AG09319 (cell line): ENCODE measurements at places on chromosomes 1 and 21.

DNA sequence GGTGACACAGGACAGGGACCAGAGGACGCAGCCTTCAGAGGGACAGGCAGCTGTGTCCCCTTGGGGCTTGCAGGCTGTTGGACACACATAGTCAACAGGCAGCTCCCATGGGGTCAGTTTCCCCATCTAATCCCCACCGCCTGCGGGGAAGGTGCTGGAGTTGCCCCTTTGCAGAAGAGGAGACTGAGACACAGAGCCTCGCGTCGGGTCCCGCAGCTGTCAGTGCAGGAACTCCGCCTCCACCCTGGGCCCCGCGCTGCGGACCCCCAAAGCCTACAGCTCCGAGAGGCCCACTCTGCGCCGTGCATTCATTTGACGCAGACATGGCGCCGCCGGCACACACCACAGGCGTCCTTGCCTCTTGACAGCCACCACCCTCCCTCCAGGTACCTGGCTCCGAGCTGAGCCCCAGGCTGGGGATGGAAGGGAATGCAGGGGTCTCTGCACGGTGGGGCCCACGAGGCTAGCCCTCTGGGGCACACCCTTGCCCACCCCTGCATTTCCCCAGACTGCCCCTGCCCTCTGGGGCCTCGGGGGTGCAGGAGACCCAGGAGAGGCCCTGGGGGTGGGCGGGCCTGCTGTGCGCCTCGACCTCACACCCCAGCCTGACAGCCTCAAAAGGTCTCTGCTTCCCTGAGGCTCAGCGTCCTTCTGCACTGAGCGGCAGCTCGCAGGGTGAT, 88.5 kb upstream of the ACTRT2 start:
- no peak for DNase-seq

DNA sequence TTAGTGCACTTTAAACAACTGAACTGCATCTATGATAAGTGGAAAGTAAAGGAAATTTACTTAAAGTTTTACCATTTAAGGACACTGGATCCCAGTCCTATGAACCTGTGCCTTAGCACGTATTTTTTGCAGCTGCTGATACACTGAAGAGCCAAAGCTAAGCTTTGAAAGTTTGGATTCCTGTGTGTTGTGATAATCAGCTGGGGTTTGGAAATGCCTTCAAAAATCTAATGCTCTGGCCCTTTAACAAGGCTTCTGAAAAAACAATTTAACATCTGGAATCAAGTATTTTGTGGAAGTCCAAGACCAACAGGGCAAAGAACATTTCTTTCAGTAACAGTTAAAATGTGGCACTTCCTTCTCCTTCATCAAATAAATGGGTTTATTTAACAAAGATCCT, 51.8 kb downstream of the DDAH1 start:
- no peak for DNase-seq

- DNase-seq = no peak
Observed at GRCh38 chr21:17472592-17473271, 40.1 kb upstream of the CXADR start.

DNA sequence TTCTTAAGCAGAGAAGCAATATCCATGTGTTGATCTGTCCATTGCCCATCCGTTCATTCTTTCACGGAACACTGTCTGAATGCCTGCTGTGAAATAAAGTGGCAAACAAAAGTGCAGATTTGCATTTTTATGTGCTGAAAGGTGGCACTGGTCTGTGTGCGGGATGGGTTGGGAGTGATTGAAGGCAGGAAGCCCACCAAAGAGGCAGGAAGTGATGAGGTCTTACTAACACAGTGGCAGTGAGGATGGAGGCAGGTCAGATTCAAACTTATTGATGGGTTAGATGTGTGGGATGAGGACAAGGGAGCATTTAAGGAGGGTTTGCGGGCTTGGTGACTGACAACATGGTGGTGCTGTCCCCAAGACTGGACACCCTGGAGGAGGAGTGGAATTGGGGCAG, 8.3 kb downstream of the PTPRF start:
- DNase-seq = no peak

GRCh38 chr1:25697435-25698217, 81.0 kb downstream of the MAN1C1 start:
- DNase-seq = no peak
